ENCODE measurements at places on chromosomes 4 and X.
A peak's percentile ranks its signal among the peaks of the same experiment; 100 is the strongest.

DNA sequence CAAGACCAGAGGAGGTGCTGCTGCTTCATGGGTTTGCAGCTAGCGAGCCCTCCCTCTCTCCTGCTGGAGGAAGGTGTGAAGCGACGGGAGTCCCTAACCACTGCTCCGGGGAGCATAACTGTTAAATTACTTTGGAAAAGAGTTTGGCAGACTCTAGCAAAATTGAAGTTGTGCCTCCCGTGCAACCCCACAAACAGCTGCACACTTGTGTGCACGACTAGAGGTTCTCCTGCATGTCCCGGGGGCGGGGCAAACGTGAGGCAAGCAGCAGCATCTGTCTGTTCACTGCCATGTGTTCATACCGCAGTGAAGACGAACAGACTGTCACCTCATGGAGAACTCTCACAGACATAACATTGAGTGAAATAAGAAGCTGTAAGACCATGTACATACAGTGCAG lies 34.5 kb downstream of the TNIP2 start:
- DNase-seq = no peak

GRCh38 chr4:96052827-96053226 lies 212.9 kb downstream of the PDHA2 start:
- DNase-seq = no peak

- DNase-seq = no peak
Measured at GRCh38 chr4:184234155-184234554, 16.5 kb upstream of the ENPP6 start.

- DNase-seq = no peak
Measured at GRCh38 chr4:102589743-102590142, 88.6 kb downstream of the NFKB1 start.

DNA sequence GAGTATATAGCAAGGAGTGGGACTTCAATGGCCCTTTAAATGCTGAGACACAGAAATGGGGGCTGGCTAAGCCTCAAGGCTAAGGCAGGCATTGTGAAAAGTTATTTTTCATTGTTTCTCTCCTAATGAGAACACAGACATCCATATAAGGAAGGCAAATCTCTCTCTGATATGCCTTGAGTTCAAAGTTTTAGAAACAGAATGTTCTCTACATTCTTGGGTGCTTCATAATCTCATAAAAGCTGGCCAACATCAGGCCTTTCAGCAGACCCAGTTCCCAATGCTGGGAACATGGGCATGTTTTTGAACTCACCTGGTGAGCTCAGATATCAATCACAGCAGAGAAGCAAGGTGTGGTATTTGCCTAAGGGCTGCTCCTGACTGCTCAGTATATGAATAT lies 19.4 kb upstream of the RAB40A start:
- DNase-seq = no peak

GRCh38 chr4:94827481-94828110 lies 69.8 kb downstream of the BMPR1B start:
- DNase-seq = no peak

- no peak for DNase-seq
Measured at GRCh38 chrX:102669526-102669925, 18.2 kb downstream of the GPRASP1 start.

DNA sequence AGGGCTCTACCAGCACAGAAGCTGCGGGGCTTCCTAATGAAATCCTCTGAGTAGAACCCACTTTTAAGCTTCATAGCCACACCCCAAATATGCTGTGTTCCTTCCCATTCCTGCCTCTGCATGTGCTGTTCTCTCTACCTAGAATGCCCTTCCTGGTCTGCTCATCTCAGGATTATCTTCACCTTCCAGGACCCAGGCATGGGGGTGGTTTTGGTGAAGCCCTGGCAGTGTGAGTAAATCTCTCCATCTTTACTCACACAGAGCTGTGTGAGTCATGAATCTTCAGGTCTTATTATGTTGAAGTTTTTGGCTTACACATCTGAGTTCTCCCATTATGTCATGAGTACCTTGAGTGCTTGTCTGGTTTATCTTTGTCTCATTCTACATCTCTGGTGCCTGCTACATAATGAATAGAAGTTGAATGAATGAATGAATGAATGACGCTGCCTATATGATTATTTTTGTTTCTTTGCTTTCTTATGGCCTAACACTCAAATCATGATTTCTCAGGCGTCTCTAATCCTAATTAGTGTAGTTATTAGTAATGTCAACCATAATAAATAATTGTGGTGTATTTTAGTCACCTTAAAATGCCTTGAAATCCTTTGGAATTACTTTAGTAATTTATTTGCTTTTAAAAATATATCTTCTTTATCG lies 41.9 kb downstream of the HADH start:
- DNase-seq = no peak

- no peak for DNase-seq
Measured at GRCh38 chr4:76758996-76759395, 138.9 kb downstream of the SOWAHB start.

- DNase-seq = no peak
Measured at GRCh38 chr4:72077346-72077745, 45.5 kb downstream of the NPFFR2 start.

GRCh38 chr4:55637272-55637820 lies 1.2 kb upstream of the NMU start:
- no peak for DNase-seq

DNA sequence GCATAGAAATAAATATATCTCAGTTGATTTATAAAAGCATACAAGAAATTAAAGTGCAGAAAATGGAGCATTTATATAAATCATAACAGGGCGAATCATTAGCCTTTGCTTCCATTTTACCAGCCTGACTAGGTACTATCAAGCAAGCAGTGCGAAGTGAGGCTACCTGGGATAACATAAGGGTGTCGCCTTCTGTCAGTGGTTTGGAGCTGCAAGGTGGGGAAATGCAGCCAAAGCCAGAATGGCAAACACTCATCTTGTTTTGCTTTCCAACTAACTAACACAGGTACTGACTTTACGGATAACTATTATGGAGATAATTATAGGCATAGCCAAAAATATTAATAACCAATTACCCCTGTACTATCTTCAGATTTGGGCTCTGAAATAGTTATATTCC lies 1459.8 kb downstream of the RAPGEF2 start:
- DNase-seq = no peak

- DNase-seq = no peak
Measured at GRCh38 chr4:174607792-174608191, 85.5 kb upstream of the HPGD start.

- no peak for DNase-seq
Measured at GRCh38 chr4:13701937-13702446, 74.5 kb upstream of the BOD1L1 start.

- no peak for DNase-seq
Measured at GRCh38 chrX:109441266-109441665, 40.6 kb downstream of the GUCY2F start.

GRCh38 chr4:89416960-89417359 lies 109.4 kb upstream of the GPRIN3 start:
- DNase-seq = no peak

- DNase-seq = no peak
Measured at GRCh38 chrX:68727696-68728095, 80.2 kb downstream of the STARD8 start.

GRCh38 chrX:135395064-135395463 lies 26.7 kb upstream of the SMIM10L2A start:
- DNase-seq = no peak

GRCh38 chr4:185244763-185245162 lies 35.4 kb downstream of the SNX25 start:
- no peak for DNase-seq

- DNase-seq = no peak
Measured at GRCh38 chr4:150126864-150127203, 48.6 kb downstream of the DCLK2 start.

DNA sequence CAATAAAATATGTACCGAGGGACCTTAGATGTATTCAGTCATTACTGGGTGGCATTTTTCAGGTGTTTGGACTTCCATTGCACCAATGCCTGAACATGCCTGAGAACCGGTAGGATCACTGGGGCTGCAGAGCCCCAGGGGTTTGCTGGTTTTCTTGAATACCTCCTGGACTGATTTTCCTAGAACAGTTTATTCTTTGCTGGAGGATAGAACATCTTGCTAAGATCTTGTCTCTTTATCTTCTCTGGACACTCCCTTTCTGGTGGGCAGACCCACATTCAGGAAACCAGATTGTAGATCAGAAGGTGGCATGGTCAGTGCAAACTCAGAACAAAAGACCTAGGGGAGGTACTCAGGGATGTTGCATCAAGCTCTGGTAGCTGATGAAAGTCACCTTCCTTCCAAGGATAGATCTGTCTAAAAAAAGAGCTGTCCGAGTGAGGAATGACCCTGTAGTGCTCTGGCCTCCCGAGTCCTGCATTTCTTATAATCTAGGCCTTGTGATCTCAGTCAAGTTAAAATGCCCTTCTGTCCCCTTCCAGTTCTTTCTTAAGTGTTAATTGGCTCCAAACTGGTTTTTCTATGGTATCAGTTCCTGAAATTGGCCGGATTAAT lies 84.8 kb downstream of the CLDN34 start:
- DNase-seq = no peak

GRCh38 chr4:16007471-16008095 lies 44.6 kb upstream of the FGFBP2 start:
- DNase-seq = no peak

DNA sequence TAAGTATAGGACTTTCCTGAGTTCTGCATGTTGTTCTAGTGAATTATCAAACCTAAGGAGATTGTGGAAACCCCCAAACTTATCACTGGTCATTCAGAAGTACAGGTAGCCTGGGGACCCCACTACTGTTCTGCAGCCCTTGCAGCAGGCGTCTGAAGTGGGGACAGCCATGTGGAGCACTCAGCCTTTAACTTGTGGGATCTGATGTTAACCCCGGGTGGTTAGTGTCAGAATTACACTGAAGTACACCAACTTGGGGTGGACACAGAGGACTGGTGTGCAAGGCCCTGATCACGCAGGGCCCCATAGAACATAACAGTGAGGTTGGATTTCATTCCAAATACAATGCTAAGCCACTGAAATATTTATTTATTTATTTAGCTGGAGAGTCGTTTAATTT lies 103.7 kb downstream of the SCD5 start:
- no peak for DNase-seq

- no peak for DNase-seq
Measured at GRCh38 chr4:77152421-77152820, 4.6 kb upstream of the CCNG2 start.

DNA sequence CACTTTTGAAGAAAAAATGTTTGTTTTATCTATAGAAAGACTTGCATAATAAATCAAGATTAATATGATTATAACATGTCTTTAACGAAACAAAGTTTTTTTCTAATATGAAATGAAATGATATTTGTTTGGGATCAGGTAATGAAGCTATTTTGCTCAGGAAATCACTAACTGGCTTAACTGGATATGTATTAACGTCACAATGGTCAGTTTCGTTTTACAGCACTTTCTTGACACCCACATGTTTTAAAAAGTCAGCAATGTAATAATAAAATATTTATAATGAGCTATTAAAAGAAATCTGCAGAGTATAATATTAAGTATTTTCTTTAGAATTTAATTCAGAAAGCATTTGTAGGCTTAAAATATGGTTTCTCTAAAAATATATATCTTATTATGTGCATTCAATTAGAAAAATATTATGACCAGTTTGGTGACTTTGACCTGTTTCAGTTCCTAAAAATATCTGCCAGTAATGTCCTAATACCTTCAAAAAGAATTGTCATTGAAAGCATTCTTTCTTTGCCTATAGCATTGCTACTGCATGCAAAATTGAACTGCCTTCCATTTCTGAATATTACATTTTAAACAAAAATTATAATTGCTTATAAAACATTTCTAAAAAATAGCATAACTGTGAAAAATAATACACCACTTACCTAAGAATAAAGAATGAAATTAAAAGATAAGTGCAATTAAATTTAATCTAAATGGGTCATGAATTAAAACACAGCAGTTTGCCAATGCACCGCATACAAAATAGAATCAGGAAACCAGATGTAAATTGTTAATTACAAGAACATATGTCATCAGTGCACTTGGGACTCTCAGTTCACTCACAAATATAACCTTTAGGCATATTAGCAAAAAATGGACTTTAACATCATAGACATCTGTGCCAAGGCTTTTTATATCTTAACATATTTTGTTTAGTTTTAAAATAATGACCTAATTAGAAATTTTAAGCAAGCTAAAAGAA lies 31.6 kb downstream of the TIGD2 start:
- no peak for DNase-seq

- no peak for DNase-seq
Measured at GRCh38 chr4:83851261-83852084, 315.6 kb downstream of the GPAT3 start.

- no peak for DNase-seq
Measured at GRCh38 chrX:111444881-111445280, 32.9 kb upstream of the DCX start.

DNA sequence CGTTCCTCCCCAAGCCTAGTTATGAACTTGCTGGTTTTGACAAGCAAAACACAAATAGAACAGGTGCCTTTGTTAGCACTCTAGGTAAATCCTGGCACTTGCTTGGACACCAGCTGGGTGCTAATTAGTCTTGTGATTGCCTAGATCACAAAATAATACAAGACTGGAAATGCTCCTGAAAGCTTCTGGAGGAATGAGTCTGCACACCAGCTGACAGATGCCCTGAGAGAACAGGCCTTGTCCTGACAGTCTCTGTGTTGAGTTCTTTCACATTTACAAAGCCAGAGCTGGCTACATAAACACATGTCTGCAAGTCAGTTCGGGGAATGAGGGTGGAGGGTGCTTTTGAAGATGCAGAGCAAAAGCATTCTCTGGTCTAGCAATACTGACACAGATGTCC lies 93.8 kb downstream of the ELOVL6 start:
- no peak for DNase-seq

DNA sequence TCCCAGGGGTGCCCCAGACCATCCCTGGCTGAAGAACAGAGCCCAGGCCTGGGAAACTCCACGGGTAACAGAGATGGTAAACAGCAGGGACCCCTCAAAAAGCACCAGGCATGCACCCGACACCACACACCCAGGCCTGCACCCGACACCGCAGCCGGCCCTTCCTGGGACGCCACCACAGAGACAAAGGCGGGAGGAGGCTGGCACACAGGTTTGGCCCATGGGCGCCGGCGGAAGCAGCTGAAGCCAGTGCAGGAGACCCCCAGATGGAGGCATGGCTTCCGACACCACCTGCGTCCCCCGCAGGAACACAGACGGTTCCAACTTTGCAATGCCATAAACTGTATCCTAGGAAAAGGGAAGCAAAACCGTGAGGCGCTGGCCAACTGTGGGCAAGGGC lies 22.3 kb downstream of the CTBP1 start:
- no peak for DNase-seq

- DNase-seq = peak; percentile 20
Measured at GRCh38 chr4:163448540-163449203, 24.9 kb downstream of the TKTL2 start.

Measured in SK-N-MC (cell line).